ENCODE measurements at places on chromosomes 6 and 20.

GRCh38 chr6:52522655-52523054 lies 54.2 kb downstream of the TRAM2 start:
- no peak for DNase-seq

DNA sequence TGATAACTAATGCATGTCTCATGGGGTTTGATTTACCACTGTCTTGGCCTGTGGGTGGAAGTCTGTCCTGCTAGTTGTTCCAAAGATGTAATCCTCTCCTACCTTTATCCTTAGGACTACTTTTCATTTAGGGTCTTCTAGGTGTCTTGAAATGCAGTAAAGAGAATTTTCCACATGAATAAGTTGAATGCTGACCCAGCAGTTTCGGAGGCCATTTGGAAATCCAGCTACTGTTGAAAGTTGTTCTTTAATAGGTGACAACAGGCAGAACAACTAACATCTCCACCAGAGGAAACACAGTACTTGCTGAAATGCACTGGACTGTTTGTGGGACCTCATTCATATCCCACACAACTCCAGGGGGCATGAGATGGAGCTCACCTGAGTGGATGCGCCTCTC lies 478.1 kb downstream of the BTBD3 start:
- DNase-seq, result no peak

- no peak for DNase-seq
Measured at GRCh38 chr6:96015518-96016333, at the start of gene FUT9. Gene FUT9, plus strand, starts transcription at chr6:96015974. Its CDS starts 187,182 bp downstream, at chr6:96203156.

DNA sequence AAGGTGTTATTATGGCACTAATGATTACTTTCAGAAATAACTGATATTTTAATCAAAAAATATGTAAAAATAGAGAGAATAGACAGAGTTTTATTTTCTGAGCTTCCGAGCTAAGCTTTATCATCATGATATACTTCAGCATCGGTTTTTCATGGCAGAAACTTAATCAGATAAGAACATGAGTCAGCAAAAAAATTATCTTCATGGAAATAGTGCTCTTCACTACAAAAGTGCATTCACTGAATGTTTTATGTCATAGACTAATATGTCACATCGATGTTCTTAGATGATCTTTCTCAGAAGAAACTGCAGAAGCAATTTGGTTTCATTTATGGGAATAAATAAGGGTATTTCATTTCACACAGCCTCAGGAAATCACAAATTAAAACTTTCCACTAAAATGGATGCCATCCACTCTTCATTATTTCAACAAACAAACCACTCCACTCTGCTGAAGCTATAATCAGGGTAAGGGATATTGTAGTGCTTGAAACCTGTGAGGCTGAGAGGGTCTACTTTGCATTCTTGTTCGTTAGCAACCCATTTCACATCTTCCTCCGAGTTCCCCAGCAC lies 10.2 kb upstream of the MAP3K7 start:
- DNase-seq, result no peak

- no peak for DNase-seq
Measured at GRCh38 chr6:15560713-15561112, 102.1 kb downstream of the DTNBP1 start.

DNA sequence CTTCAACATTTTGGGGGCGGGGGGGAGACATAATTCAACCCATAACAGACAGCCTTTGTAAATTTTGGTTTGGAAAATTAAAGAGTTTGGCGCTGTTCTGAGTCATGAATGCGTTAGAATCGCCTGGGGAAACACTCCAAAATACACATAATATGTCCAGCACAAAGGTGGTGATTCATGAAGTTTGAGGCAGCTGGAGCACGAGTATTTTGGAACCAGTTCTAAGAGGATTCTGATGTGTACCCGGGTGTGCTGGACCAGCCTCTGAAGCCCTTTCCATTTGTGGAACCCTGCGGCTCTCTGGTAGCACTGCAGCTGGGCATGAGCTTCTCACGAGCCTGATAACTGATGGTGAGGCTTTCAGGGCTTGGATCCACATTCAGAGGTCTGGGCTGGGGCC lies 4.7 kb downstream of the GMPR start:
- DNase-seq, result no peak

All from stimulated activated CD8-positive, alpha-beta memory T cell treated with anti-CD3 and anti-CD28 coated beads, Interleukin-7, amount 100 ng/mL, for 48 hours (primary cell).